ENCODE measurements at places on chromosomes 11 and 22. TPM values are rescaled to one million over a fixed set of nuclear protein-coding genes. Genes with fewer than 3 reads are reported as not detected.

The DRICH1 gene
- total RNA-seq, result not detected

The KBTBD3 gene
- 5.7 TPM for total RNA-seq

The OR9G4 gene
- not detected for total RNA-seq

The TRPT1 gene
- total RNA-seq, result 19.5 TPM

The UPB1 gene
- 0.09 TPM for total RNA-seq

The DNAJB13 gene
- not detected for total RNA-seq

The OR5P2 gene
- total RNA-seq, result not detected

The PKP3 gene
- 0.11 TPM for total RNA-seq

The OR5A1 gene
- total RNA-seq, result not detected

The RIMBP3C gene
- 0.17 TPM for total RNA-seq

The CNGA4 gene
- not detected for total RNA-seq

The MOV10L1 gene
- total RNA-seq, result 26.8 TPM

The STX5 gene
- 42.4 TPM for total RNA-seq

The LGR4 gene
- total RNA-seq, result 1.3 TPM

The RBFOX2 gene
- 85.9 TPM for total RNA-seq

The CNTN5 gene
- not detected for total RNA-seq

The MN1 gene
- 0.22 TPM for total RNA-seq

The LDHAL6A gene
- not detected for total RNA-seq
